Activated T-cell treated with anti-CD3 and anti-CD28 coated beads, Interleukin-2, amount 50 U/mL, for 72 hours (primary cell): ENCODE measurements at places on chromosomes 6 and 20.

- DNase-seq = no peak
Observed at GRCh38 chr6:54244430-54244829, 63.8 kb upstream of the TINAG start.

GRCh38 chr6:35461270-35461669 is 6.9 kb upstream of the RPL10A start:
- no peak for DNase-seq

DNA sequence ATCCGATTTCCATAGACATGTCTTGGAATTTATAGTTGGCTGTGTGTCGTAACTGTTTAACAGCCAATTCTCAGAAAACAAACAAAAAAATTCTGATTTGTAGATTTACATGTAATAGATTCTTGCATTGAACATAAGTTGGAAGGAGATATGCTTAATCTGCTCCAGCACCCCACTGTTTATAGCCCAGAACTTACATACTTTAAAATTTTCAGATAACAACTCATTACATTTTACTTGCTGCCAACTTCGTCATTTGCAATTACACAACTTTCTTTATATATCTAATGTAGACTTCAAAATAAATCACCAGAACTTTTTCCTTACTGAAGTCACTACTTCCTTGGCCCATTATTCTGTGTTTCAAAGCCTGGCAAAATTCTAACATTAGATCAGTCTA is 472.3 kb upstream of the EYS start:
- no peak for DNase-seq

GRCh38 chr20:50256577-50256976 is 65.9 kb downstream of the CEBPB start:
- no peak for DNase-seq

DNA sequence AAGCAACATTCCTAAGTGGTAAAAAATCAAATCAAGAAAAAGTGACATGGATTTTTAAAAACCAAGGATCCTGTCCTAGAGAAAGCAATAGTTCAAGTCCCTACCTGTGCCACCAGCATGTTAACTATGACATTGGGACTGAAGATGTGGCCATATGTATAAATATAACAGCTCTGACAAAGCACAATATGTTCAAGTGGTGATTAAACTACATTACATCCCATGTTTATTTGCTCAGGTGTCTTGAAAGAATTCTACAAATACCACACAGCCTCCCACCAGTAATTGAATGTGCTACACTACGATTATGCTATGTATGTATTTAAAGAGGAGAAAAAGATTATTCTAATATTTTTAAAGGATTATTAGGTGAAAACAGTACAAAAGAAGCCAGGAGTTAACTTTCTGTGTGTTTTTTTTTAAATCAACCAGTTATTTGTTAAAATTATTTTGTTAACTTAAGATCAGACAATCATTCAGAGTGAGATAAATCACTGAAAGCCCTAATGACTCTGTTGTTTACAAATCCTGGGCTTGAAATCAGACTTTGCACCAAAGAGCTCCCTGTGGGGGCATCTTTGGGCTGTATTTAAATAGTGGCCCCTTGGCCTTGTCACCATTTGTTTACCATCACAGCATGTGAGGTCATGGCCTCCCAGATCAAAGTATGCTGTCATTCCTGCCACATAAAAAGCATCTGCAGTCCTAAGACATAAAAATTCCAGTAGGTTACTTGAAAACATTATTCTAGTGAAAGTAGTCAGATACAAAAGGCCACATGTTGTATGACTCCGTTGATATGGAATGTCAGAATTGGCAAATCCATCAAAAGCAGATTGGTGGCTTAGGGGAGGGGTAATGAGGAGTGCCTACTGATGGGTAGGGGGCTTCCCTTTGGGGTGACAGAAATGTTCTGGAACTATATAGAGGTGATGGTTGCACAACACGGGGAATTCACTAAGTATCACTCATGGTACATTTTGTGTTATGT is 17.1 kb downstream of the TTLL2 start:
- no peak for DNase-seq

DNA sequence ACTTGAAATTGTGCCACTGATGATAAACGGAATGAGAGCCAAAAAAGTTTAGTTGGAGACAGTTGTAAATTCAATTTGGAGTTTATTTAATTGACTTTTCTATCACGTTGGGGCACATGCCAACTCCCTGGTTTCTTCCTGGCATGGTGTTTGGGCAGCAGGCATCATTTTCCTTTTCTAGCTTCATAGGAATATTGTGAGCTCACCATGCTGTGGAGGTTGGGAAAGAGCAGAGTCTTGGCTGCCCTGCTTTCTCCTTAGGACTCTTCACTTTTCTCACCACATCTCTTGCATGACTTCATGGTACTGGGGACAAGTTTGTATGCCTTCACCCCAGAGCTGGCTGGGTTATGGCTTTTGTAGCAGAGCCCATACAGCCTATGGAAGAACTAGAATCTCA is 6.4 kb downstream of the SCAND1 start:
- no peak for DNase-seq

DNA sequence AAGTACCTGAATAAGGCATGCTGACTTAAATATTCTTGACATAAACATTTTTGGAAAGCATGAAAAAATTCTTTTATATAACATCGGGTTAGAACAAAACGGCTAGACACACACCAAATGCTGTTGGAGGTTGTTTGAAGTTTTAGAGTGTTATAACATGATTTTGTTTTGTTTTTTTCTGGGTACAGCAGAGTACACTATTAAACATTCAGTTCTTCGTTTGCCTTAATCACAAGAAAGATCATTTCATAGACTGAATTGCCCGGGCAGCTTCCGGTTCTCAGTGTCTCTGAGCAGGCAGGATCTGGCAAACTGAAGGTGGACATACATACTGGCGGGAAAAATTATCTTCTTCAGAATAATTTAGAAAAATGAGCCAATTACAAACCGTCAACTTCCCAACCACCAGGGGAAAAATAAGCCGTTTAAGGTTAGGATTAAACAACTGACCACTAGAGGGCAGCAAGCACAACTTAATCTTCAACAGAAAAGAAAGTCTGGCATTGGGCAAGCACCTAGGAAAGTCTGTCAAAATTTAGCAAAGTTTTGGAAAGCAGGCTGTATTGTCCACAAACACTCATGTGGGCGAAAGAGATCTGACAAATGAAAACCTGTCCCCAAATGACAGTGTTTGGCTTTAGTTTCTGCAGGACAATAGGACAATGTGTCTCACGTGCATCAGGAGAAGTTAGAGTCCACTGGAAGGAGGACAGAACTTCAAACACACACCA is 15.0 kb downstream of the ZNF217 start:
- DNase-seq = peak; percentile 61

GRCh38 chr6:170048615-170049256 is 242.1 kb downstream of the DLL1 start:
- no peak for DNase-seq

DNA sequence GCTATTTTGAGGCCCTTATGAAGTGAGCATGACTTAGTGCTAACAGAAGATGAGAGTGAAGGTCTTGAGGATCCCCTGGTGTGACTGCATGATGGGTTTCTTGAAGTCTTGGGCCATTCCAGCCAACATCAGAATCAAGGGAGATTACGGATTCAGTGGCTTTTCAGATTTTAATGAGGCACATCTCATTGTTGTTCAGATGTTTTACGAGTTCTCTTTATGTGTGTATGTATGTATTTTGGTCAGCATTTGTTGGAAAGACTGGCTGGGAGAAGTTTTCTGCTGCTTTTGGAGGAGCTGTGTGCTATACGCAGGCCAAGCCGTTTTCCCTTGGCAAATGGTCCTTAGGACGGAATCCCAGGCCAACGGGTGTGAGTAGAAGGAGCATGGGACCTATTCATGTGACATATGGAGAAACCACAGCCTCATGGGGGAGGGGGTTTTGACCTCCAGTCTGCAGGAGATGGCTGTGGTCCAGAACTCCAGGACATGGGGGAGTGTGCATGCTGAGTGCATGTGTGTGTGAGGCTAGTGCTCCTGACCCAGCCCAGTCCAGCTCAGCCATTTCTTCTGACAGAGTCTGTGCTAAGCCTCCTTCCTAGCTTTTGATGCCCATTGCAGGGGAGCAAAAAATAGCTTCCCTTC is 35.3 kb downstream of the CHMP4B start:
- no peak for DNase-seq

- DNase-seq = no peak
Observed at GRCh38 chr6:126027601-126028000, 41.3 kb downstream of the TRMT11 start.

GRCh38 chr6:144767051-144767450 is 481.9 kb downstream of the UTRN start:
- no peak for DNase-seq

DNA sequence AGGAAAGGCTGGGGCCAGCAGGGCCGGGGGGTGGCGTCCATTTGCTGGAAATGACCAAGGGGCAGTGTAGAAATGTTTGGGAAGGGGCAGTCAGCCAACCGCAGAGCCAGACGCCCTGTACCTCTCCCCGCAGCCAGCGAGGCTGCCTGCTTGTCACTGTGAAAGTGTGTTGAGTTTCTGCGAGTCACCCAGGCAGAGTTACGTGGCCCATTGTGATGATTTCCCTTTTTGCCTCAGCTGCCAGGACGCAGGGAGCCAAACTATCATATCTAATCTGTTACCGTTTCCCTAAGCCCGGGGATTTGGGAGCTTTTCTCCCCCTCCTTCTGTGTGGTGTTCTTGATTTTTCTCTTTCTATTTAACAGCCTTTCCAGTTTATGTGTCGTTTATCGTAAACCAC is 67.9 kb upstream of the STX16 start:
- no peak for DNase-seq

GRCh38 chr6:167551628-167552257 is 226.9 kb downstream of the TTLL2 start:
- no peak for DNase-seq

GRCh38 chr6:142296975-142297604 is 4.7 kb upstream of the ADGRG6 start:
- DNase-seq = no peak

DNA sequence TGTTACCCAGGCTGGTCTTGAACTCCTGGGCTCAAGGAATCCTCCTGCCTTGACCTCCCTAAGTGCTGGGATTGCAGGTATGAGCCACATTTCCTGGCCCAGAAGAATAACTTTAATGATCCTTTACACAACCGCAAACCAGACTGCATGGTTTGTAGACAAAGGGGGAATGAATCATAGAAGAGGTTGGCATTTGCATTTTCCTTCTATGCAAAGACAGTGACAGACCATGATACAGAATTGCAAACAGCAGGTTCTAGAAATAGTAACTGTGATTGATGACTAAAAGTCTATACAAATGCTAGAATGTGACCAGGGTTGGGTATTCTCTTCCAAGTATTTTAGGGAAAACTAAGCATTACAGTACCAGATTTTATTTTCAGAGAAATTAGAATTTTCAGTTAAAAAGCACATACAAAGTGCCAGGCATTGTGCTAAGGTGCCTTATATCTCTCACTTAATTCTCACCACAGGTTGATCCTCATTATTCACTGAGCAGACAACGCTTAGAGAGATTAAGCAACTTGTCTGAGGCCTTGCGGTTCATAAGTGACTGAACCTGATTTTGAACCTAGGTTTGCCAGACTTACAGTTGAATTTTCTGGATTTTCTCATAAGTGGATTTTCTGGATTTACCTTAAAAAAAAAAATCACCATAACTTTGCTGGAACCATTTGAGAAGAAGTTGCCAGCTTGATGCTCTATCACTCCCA is 146.6 kb downstream of the ZFAND3 start:
- DNase-seq = no peak

- no peak for DNase-seq
Observed at GRCh38 chr6:7954477-7955200, 44.1 kb upstream of the TXNDC5 start.

- DNase-seq = no peak
Observed at GRCh38 chr20:57724610-57725405, 15.0 kb upstream of the PMEPA1 start.

DNA sequence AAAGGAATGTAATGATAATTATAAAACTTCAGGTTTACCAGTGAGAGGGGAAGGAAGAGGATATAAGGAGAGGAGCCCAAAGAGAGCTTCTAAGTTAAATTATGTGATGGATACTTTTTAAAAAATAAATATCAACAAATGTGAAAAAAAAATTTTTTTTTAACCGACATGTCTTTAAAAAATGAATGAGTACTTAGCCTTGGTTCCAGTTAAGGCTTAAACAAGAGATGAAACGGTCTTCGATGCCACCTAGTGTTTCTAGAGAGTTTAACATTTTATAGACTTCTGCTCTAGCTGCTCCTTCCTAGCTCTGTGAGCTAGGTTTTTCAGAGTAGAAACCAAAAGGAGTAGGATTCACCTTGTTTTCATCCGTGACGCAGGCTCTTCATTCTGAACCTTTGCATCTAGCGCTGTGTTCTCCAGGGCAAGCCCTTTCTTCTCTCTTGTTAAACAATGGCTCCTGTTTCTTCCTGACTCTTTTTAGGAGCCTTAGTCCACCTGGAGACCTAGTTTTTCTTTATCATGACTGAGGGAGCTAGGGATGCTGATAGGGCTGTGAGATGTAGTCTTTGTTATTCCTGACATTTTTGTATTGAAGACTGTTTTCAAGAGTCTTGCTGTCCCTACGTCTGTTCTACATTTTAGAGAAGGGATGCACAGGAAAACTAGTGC is 42.4 kb upstream of the GNRH2 start:
- no peak for DNase-seq

DNA sequence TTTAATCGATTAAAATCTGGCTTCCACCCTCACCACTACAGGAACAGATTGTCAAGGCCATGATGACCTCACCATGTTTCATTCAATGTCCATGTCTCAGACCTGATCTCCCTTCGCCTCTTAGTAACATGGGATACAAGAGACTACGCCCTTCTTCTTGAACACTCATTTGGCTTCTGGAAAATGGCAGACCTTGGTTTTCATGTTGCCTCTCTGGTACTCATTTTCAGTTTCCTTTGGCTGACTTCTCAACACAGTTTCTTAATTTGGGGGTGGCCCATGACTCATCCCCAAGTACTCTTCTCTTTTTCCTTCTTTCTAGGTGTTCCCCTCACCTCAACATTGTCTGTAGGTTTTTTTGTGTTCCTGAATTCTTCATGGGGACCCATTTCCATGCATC is 22.7 kb downstream of the TMX4 start:
- DNase-seq = peak; percentile 8

- no peak for DNase-seq
Observed at GRCh38 chr20:35240811-35241293, 14.4 kb downstream of the MMP24 start.

GRCh38 chr20:46831633-46832011 is 63.0 kb upstream of the EYA2 start:
- no peak for DNase-seq

DNA sequence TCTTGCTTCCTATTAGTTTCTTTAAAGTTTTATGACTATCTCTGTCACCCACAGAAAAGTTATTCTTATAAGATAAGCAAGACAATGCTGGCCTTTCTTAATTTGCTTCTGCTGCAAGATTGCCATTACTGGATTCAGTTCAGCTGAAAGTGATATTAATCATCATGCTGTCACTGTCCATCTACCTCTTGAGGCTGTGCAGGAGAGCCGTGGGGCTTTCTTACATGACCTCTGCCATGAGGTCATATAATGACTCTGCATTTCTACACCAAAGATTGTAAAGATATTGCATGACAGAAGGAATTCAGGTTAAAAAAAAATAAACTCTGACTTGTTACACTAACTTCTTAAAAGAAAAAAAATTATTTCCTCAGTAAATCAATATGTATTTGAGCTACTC is 106.9 kb downstream of the TRDN start:
- no peak for DNase-seq
